ENCODE measurements at places on chromosomes 12 and 14.

GRCh38 chr12:106315523-106315922, 13.0 kb downstream of the TCP11L2 start:
- peak; percentile 28 for DNase-seq

- peak; percentile 24 for DNase-seq
Observed at GRCh38 chr12:6606331-6607131, 648 bp downstream of the CHD4 start.

DNA sequence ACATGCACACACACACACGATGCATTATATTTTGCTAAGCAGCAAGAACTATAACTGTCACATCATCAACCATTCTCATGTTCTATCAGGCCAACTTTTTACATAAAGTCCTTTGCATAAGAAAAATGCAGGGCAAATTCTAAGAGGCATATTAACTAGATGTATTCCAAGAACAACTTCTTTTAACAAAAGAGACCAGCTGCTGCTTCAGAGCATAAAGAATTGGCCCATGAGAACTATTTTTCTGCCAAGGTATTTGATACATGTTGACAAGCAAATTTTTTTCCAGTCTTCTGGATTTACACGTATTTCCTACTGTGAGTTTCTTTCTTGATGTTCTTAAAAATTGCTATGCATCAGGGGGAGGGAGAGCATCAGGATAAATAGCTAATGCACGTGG, 27.2 kb downstream of the GLT8D2 start:
- no peak for DNase-seq

GRCh38 chr14:96681829-96682228, 115.4 kb upstream of the VRK1 start:
- DNase-seq = no peak

DNA sequence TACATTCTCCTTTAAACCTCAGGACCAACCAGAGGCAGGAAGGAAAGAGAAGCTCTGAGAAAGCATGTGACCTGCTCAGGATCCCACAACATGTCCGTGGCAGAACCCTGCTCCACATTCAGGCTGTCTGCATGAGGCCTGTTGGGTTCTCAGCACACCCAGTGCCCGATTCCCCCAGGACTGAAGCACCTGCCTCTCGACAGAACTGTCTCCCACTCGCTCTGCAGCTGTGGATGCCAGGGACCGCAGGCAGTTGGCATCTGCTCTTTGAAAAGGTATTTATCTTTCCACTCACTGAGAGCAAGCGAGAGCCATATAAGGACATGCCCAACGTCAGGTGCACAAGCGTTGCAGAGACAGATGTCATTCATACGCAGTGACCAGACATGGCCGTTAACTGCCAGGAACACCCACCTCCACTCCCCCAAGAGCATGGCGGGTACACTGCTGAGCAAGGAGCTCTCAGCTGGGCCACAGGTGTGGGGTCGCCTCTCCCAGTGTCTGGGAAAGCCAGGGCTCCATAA, 18.9 kb downstream of the PITPNM2 start:
- no peak for DNase-seq

- DNase-seq = no peak
Observed at GRCh38 chr12:24947541-24948419, 1.1 kb downstream of the BCAT1 start.

Measured in HT-29 (cell line).